ENCODE measurements at places on chromosomes 3 and 15.

DNA sequence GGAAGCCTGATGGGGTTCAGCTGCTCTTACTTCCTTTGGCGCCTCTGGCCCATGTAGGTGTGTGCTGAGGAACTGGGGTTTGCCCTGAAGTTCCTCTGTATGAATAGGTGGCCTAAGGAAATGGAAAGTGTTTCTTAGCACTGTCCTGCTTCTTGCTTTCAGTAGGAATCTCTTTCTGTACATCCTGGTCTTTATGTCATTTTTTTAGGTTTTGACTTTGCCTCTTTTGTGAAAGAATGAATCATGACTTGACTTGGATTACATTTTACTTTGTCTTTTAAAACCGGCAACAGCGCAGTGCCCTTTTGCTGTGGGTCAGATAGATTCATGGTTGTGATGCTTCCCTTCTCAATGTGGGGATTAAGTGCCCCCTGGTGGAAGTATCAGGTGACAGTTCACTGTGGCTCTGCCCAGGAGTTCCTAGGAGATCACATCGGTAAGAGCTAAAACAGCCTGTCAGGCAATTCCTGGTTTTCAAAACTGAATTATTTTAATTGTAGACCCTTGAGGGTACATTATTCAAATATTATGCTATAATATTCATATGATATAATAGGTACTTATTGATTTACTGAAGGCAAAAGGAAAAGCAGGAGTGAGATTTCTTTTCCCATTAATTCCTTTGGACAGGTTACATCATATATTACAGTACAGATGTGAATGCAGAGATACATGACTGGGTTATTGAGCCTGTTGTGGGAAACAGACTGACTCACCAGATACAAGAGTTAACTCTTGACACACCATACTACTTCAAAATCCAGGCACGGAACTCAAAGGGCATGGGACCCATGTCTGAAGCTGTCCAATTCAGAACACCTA is 95.4 kb downstream of the HCN4 start:
- H3K36me3 ChIP-seq: no peaks in the 10 kb centered on the region
- no peaks in the 10 kb centered on the region for H3K27me3 ChIP-seq
- H3K4me1 ChIP-seq: no peaks in the 10 kb centered on the region
- no peak overlapping the region for H3K27ac ChIP-seq
- H3K4me3 ChIP-seq: no peak overlapping the region

DNA sequence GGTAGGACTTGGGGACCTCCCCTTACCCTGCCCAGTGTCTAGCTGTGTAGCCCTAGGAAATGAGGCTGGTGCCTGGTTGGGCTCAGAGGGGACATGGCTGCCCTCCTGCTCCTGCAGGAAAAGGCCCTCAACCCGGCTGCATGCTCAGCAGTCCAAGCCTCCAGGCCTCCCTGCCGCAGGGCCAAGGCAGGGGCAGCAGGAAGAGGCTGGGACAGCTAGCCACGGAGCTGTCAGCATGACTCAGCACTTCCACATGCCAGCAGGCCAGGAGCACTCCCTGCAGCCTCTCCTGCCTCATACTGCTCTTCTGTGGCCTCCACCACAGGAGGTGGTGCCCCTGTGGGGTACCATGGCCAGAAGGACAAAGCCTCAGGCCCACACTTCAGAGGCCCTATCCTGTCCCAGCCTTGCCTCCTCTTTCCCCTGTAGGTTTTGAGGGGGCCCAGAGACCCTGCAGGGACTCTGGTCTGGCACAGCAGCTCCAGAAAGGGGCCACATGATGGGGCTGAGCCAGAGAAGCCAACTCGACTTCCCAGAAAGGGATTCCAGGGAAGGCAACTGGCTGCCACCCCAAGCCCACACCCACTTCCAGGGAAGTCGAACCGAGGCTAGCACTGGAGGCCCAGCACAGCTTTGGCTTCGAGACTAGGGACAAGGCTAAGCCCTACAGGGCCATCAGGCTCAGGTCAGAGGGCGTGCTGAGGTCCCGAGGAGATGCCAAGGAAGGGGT is 19.5 kb downstream of the TKT start:
- H3K4me1 ChIP-seq: peaks cover 51% of the 10 kb centered on the region
- no peak overlapping the region for H3K4me3 ChIP-seq
- H3K36me3 ChIP-seq: peaks cover 22% of the 10 kb centered on the region
- no peaks in the 10 kb centered on the region for H3K27me3 ChIP-seq
- peak overlapping the region; percentile 29 for H3K27ac ChIP-seq
- peak; percentile 74 for DNase-seq

GRCh38 chr3:169122416-169122815 is 541.1 kb downstream of the MECOM start:
- H3K36me3 ChIP-seq: no peaks in the 10 kb centered on the region
- H3K27me3 ChIP-seq: no peaks in the 10 kb centered on the region
- no peak overlapping the region for H3K4me3 ChIP-seq
- no peak for DNase-seq
- peaks cover 13% of the 10 kb centered on the region for H3K4me1 ChIP-seq

DNA sequence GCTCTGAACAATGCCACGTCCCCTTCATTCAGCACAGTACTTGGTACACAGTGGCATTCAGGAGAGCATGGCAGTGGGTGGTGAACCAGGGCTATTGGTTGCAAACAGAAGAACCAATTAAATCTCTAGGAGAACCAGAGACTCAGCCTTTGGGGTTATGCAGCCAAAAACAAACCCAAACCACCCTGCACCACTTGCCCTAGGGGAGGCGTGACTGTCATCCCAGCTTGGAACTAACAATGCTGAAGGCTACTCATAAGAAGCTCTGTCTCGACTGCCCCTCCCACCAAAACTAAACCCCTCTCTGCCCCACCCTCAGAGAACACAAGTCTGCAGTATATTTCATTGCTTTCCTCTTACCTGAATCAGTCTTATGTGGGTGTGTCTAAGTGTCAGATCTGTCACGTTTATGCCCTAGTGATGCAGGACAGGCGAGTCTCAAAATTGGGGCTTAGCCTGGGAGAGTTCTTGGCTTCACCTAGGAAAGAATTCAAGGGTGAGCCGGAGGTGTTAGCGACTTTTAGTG is 15.2 kb upstream of the KLHL40 start:
- no peaks in the 10 kb centered on the region for H3K27me3 ChIP-seq
- no peaks in the 10 kb centered on the region for H3K36me3 ChIP-seq
- H3K4me1 ChIP-seq: no peaks in the 10 kb centered on the region
- no peak overlapping the region for H3K27ac ChIP-seq

- no peaks in the 10 kb centered on the region for H3K36me3 ChIP-seq
- DNase-seq: no peak
- peaks cover 9% of the 10 kb centered on the region for H3K4me1 ChIP-seq
- no peaks in the 10 kb centered on the region for H3K27me3 ChIP-seq
Observed at GRCh38 chr3:195916991-195917390, 8.6 kb upstream of the TNK2 start.

GRCh38 chr3:122921791-122922651 is 105.5 kb downstream of the SEMA5B start:
- no peak overlapping the region for H3K27ac ChIP-seq
- no peak for DNase-seq
- H3K27me3 ChIP-seq: no peaks in the 10 kb centered on the region
- peaks cover 7% of the 10 kb centered on the region for H3K4me1 ChIP-seq
- no peaks in the 10 kb centered on the region for H3K36me3 ChIP-seq

- H3K27ac ChIP-seq: no peak overlapping the region
- H3K4me1 ChIP-seq: peaks cover 10% of the 10 kb centered on the region
- DNase-seq: peak; percentile 65
- no peak overlapping the region for H3K4me3 ChIP-seq
- no peaks in the 10 kb centered on the region for H3K36me3 ChIP-seq
- no peaks in the 10 kb centered on the region for H3K27me3 ChIP-seq
Observed at GRCh38 chr15:65077981-65078352, 1.4 kb downstream of the KBTBD13 start.

- no peaks in the 10 kb centered on the region for H3K36me3 ChIP-seq
- no peak overlapping the region for H3K4me3 ChIP-seq
- H3K27ac ChIP-seq: no peak overlapping the region
- no peaks in the 10 kb centered on the region for H3K4me1 ChIP-seq
Observed at GRCh38 chr15:29208352-29208751, 61.3 kb downstream of the NSMCE3 start.

- no peak for DNase-seq
- H3K4me1 ChIP-seq: peaks cover 25% of the 10 kb centered on the region
- H3K27ac ChIP-seq: no peak overlapping the region
- no peak overlapping the region for H3K4me3 ChIP-seq
- H3K27me3 ChIP-seq: no peaks in the 10 kb centered on the region
Observed at GRCh38 chr3:61154457-61155198, 96.6 kb downstream of the FHIT start.

- no peak overlapping the region for H3K27ac ChIP-seq
- no peak for DNase-seq
- H3K27me3 ChIP-seq: no peaks in the 10 kb centered on the region
- no peaks in the 10 kb centered on the region for H3K36me3 ChIP-seq
Observed at GRCh38 chr15:48433226-48433886, 102.1 kb downstream of the DUT start.

GRCh38 chr3:71893122-71893521 is 108.2 kb upstream of the PROK2 start:
- H3K4me3 ChIP-seq: no peak overlapping the region
- H3K4me1 ChIP-seq: no peaks in the 10 kb centered on the region
- no peaks in the 10 kb centered on the region for H3K27me3 ChIP-seq
- H3K36me3 ChIP-seq: no peaks in the 10 kb centered on the region
- peak; percentile 15 for DNase-seq

DNA sequence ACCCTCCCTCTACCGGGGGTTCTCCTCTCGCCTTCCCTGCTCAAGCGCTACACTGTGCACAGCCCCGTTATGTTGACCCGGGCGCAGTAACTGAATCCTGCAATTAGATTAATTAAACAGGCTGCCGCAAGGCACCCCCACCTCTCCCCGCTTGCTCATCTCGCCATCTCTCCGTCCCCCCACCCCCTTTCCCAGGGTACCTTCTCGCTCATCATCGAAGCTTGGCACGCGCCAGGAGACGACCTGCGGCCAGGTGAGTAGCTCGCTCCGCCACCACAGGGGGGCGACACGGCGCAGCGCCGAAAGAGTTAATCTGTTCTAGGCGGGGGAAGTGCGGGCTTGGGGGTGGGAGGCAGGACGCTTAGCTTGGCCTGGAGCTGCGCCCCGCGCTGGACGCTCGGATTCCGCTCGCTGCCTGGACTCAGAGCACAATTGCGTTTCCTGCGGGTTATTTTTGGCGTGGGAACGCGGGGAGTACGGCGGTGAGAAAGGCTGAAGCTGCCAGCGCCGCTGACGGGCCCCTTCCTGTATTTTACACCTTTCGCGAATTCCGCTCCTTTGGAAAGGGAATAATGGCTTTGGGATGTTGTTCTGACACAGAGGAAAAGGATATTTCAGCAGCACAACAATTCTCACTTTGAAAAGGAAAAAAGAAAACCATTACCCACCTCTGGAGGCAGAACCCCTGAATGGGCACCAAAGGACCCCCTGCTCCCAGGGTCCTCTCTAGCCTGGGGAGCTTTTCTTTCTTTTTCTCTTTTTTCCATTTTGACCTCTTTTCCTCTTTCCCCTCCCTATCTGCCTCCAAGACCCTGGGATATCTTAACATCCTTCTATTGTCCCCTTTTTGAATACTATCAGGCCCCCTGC is 1.5 kb downstream of the DLL4 start:
- H3K4me3 ChIP-seq: no peak overlapping the region
- H3K36me3 ChIP-seq: no peaks in the 10 kb centered on the region
- H3K4me1 ChIP-seq: peaks cover 63% of the 10 kb centered on the region
- H3K27me3 ChIP-seq: peaks cover 35% of the 10 kb centered on the region
- DNase-seq: peak; percentile 56

- H3K4me3 ChIP-seq: no peak overlapping the region
- no peak overlapping the region for H3K27ac ChIP-seq
- no peaks in the 10 kb centered on the region for H3K27me3 ChIP-seq
- DNase-seq: no peak
- H3K4me1 ChIP-seq: peaks cover 43% of the 10 kb centered on the region
- H3K36me3 ChIP-seq: peaks cover 45% of the 10 kb centered on the region
Observed at GRCh38 chr3:38129058-38129457, 7.9 kb downstream of the ACAA1 start.

Data from body of pancreas (tissue), 4 donors.